KBM-7 (cell line): ENCODE measurements at places on chromosomes 13 and 19.

GRCh38 chr13:25468325-25469168, 96.8 kb downstream of the ATP8A2 start:
- no peak for DNase-seq

- DNase-seq, result no peak
Observed at GRCh38 chr13:84315527-84315926, 433.3 kb upstream of the SLITRK1 start.

GRCh38 chr19:5696196-5697021, 6.3 kb downstream of the RPL36 start:
- no peak for DNase-seq

DNA sequence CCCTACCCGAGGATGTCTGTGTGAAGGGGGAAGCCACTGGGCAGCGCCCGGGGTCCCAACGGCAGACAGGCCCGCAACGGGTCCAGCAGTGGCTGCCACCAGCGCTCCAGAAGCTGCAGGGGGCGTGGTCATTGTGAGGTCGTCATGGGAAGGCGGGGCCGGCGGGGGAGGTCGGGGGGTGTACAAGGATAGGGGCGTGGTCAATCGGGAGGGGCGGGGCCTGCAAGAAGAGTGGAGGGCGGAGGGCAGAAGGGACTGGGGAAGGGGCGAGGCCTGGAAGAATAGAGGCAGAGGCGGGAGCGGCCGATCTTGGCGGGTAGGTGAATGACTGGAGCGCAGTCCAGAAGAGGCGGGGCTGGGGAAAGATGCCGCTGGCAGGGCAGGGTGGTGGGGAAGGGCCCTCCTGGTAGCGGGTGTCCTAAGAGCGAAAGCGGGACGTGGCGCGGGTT, 4.4 kb downstream of the FUZ start:
- DNase-seq, result no peak

DNA sequence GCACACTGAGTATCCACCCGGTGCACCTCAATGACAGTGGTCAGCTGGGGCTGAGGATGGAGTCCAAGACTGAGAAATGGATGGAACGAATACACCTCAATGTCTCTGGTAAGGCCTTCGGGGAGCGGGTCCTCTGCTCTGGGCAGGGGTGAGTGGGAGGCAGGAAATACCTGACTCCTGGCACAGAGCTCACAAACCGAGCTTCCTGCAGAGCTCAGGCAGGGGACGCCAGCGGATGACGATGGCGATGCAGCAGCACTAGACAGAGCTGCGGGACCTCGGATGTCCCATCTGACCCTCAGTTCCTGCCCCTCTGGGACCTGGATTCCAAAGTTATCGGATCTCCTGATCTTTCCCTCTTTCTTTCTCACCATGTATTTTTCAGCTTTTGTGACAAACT, 3.8 kb downstream of the CD22 start:
- DNase-seq, result no peak

GRCh38 chr13:26686285-26686684, 74.3 kb downstream of the GPR12 start:
- DNase-seq, result no peak

GRCh38 chr13:34064456-34065205, 246.7 kb downstream of the RFC3 start:
- DNase-seq, result no peak

DNA sequence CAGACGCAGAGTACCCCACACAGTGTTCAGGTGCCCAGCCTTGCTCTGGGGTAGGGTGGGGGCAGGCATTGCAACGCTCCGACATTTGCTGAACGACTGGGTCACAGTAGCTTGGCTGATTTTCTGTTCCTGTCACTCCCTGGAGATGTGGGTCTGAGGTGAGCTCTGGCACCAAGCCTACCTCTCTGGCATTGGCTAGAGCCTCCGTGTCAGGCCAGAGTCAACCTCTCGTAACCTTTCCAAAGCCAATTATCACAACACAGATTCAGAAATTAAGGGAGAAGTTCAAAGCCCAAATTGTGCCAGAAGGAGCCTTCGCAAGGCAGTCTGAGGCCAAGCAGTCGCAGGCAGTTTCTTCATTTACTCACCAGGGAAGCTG, 117.2 kb downstream of the IRS2 start:
- no peak for DNase-seq
